ENCODE measurements at places on chromosomes 16 and 17.

GRCh38 chr16:62254372-62254771, 218.1 kb upstream of the CDH8 start:
- DNase-seq: no peak

- DNase-seq: no peak
Observed at GRCh38 chr16:85761861-85762260, 11.0 kb upstream of the C16orf74 start.

DNA sequence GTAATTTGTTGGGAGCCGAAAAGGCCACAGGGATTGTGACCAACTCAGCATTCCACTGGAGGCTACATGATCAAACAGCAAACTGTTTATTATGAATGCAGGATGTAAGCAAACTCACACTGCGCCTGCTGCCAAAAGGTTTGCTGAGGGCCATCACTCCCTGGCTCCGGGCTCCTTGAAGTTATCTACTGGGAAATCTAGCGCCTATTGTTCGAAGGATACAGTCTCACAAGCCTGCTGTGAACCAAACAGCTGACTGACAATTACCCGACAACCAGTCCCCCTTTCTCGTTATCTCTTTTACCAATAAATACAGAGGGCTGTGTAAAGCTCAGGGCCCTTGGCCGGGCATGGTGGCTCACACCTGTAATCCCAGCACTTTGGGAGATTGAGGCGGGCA, 52.5 kb downstream of the BCL7C start:
- DNase-seq: no peak

DNA sequence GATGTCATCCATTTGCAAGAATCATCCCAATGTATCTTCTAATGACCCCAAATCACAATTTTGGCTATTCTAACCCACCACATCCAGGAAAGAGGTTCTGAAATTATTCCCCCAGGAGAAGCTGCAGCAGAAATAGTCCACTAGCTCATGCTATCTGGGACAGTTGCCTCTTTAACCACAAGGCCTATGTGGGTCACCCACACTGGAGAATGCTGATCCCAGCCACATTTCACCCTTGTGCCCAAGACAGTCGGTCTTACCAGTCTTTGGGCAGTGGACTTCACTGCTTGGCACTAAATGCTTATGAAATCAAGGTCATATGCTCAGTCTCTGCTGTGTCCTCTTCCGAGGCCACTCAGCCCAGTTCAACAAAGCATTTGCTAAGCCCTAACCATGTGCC, 27.0 kb downstream of the ABCC12 start:
- DNase-seq: no peak
